ENCODE measurements at places on chromosomes 13 and 19. TPM values are rescaled to one million over a fixed set of nuclear protein-coding genes. Genes with fewer than 3 reads are reported as not detected.

- H3K4me1 ChIP-seq, result no peaks in the 10 kb centered on the region
- H3K27me3 ChIP-seq, result no peaks in the 10 kb centered on the region
- H3K4me3 ChIP-seq, result no peak overlapping the region
- H3K36me3 ChIP-seq, result no peaks in the 10 kb centered on the region
Observed at GRCh38 chr19:33840783-33841182, 44.1 kb downstream of the KCTD15 start.

The LILRA5 gene
- total RNA-seq, result 0.98 TPM

The LRG1 gene
- total RNA-seq, result 481 TPM

The OR4F17 gene
- not detected for total RNA-seq

- H3K27ac ChIP-seq, result no peak overlapping the region
- no peak for DNase-seq
- H3K4me3 ChIP-seq, result no peak overlapping the region
- H3K27me3 ChIP-seq, result no peaks in the 10 kb centered on the region
- H3K4me1 ChIP-seq, result no peaks in the 10 kb centered on the region
Observed at GRCh38 chr19:32173836-32174235, 171.6 kb upstream of the ZNF507 start.

- no peaks in the 10 kb centered on the region for H3K27me3 ChIP-seq
- no peaks in the 10 kb centered on the region for H3K4me1 ChIP-seq
- no peak for DNase-seq
Observed at GRCh38 chr19:29271341-29271740, 58.4 kb upstream of the UQCRFS1 start.

- H3K27me3 ChIP-seq, result no peaks in the 10 kb centered on the region
- H3K4me1 ChIP-seq, result no peaks in the 10 kb centered on the region
- DNase-seq, result no peak
- no peaks in the 10 kb centered on the region for H3K36me3 ChIP-seq
- H3K27ac ChIP-seq, result no peak within 1 kb of the TSS
- no peak within 1 kb of the TSS for H3K4me3 ChIP-seq
Observed at GRCh38 chr19:51531349-51532315, at the start of gene SIGLEC6. Gene SIGLEC6, minus strand, starts transcription at chr19:51531670. Its CDS starts 22 bp downstream, at chr19:51531648.

The UHRF1 gene
- 0.17 TPM for total RNA-seq

- no peaks in the 10 kb centered on the region for H3K36me3 ChIP-seq
- no peak for DNase-seq
- no peaks in the 10 kb centered on the region for H3K27me3 ChIP-seq
- H3K4me3 ChIP-seq, result peak overlapping the region; percentile 65
- no peaks in the 10 kb centered on the region for H3K4me1 ChIP-seq
Observed at GRCh38 chr19:51339313-51339686, 2.6 kb downstream of the VSIG10L start.

- H3K4me3 ChIP-seq, result no peak overlapping the region
- no peak for DNase-seq
- H3K4me1 ChIP-seq, result no peaks in the 10 kb centered on the region
- H3K36me3 ChIP-seq, result no peaks in the 10 kb centered on the region
Observed at GRCh38 chr13:58048670-58049069, 417.1 kb downstream of the PCDH17 start.

The CACNA1A gene
- not detected for total RNA-seq

GRCh38 chr13:46666727-46667456 is 113.9 kb downstream of the LRCH1 start:
- DNase-seq, result no peak
- no peak overlapping the region for H3K4me3 ChIP-seq
- peak overlapping the region; percentile 8 for H3K27ac ChIP-seq
- no peaks in the 10 kb centered on the region for H3K27me3 ChIP-seq
- H3K36me3 ChIP-seq, result no peaks in the 10 kb centered on the region

- no peaks in the 10 kb centered on the region for H3K27me3 ChIP-seq
- no peak overlapping the region for H3K27ac ChIP-seq
- no peaks in the 10 kb centered on the region for H3K4me1 ChIP-seq
- no peak for DNase-seq
- H3K4me3 ChIP-seq, result no peak overlapping the region
- H3K36me3 ChIP-seq, result no peaks in the 10 kb centered on the region
Observed at GRCh38 chr13:71309905-71310304, 557.1 kb downstream of the DACH1 start.

The PODNL1 gene
- not detected for total RNA-seq

- H3K4me1 ChIP-seq, result no peaks in the 10 kb centered on the region
- no peak for DNase-seq
- peaks cover 2% of the 10 kb centered on the region for H3K36me3 ChIP-seq
- H3K27ac ChIP-seq, result no peak overlapping the region
- H3K4me3 ChIP-seq, result no peak overlapping the region
Observed at GRCh38 chr19:40592170-40592569, 9.0 kb upstream of the LTBP4 start.

The RGCC gene
- 3.3 TPM for total RNA-seq

DNA sequence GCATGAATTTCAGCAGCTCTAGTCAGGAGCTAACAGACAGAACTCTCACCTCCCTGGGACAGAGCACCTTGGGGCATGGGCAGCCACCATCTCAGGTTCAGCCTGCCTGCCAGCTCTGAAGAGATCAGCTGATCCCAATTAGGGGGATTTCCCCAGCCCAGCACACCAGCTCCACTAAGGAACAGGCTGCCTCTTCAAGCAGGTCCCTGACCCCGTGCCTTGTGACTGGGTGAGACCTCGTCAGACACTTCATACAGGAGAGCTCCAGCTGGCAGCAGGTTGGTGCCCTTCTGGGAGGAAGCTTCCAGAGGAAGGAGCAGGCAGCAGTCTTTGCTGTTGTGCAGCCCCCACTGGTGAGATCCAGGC is 84.5 kb upstream of the UFM1 start:
- no peak for DNase-seq
- H3K36me3 ChIP-seq, result no peaks in the 10 kb centered on the region
- H3K27me3 ChIP-seq, result no peaks in the 10 kb centered on the region

DNA sequence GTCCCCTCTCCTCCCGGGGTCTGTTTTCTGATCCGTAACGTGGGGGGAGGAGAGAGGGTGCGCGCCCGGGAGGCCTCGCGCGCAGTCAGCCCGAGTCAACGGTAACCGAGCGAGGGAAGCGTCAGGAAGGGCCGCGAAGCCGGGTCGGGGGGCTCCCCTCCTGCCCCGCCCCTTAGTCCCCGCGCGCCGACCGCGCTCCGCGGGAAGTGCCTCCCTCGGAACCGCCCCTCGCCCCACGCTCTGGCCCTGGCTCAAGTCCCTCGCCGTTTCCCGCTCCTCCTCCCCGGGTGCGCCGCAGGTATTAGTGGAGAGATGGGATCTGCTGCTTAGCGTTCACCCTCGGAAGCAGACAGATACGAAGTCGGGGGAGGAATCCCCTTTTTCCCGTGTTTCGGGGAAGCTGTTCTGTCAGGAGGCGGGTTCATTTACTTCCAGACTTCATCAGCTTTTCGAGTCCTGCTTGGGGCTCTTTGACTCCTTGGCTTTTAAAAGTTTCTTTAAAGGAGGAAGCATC is 770 bp downstream of the HNRNPM start:
- peak overlapping the region; percentile 96 for H3K27ac ChIP-seq
- H3K4me1 ChIP-seq, result peaks cover 27% of the 10 kb centered on the region
- H3K27me3 ChIP-seq, result no peaks in the 10 kb centered on the region
- DNase-seq, result peak; percentile 78

The SERPINE3 gene
- not detected for total RNA-seq

GRCh38 chr13:37657134-37657533 is 58.6 kb upstream of the POSTN start:
- H3K27ac ChIP-seq, result no peak overlapping the region
- H3K4me1 ChIP-seq, result no peaks in the 10 kb centered on the region
- no peak for DNase-seq
- no peak overlapping the region for H3K4me3 ChIP-seq

The RNF113B gene
- total RNA-seq, result not detected

The PINLYP gene
- 0.87 TPM for total RNA-seq

Measured in right lobe of liver (tissue), 6 donors.